A549 (cell line): ENCODE measurements at places on chromosomes 6 and 20.

DNA sequence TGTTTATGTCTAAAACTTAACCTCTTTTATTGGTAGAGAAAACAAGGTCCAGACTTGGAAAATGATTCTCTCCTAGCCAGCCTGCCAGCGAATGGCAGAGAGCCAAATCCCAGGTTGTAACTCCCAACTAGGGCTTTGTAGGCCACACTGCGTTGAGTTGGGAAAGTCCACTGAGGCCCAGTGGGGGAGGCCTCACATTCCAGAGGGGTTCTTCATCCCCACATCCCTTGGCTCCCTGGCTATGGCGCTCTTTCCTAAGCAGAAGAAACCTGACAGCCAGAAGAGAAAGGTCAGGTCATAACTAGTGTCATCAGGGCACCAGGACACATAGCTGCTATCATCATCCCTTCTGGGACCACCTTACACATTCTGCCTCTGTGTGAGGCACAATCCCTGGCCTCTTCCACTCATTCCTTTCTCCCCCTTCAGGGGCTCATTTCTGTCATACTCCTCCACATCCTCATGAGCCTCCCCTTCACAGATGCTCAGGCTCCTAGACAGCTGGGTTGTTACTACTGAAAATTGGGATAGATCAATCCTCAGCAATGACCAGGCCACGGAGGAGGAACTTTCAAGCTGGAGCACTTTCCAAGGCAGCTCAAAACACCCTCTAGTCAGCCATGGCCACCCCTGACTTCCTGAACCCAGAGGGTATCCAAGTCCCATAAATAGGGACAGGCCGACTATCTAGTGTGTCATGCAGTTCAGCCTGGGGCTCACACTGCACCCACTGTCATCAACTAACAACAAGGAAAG is 48.6 kb downstream of the TCP11 start:
- DNase-seq = no peak

GRCh38 chr6:7172649-7173048 is 64.9 kb downstream of the RREB1 start:
- no peak for DNase-seq

- no peak for DNase-seq
These were observed 113.4 kb upstream of the CEP85L start for GRCh38 chr6:118764766-118765165.

DNA sequence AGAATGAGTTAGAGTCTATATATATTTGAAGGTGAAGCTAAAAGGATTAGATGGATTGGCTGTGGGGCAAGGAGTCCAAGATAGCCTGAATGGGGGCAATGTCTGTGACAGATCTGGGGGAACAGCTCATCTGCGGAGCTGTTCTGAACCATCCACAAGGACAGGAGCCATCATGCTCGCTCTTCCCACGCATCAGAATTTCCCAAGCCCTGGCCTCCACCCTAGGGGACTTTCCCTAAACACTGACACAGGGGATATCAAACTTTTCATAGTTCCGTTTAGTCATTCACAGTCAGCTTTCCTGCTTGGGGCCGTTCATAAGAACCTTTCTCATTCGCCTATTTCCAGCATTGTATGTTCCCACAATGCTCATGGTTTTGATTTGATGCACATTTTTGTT is 37.6 kb upstream of the CCN6 start:
- no peak for DNase-seq

DNA sequence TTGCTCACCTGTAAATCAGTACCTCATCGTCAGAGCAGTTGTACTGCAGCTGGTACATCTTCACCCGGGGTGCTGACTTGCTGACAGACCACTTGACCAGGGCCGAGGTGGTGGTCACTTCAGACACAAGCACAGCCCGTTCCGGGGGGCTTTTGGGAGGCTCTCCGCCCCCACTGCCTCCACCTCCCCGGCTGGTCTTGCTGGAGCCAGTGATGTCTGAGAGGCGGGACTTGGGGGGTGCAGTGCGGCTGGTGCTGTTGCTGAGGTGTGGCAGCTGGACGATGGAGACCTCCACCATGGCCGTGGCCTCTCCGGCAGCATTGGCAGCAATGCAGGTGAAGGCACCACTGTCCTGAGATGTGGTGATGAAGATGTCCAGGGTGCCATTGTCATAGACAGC is 155.5 kb downstream of the LRFN2 start:
- no peak for DNase-seq

- DNase-seq = no peak
These were observed 170.3 kb upstream of the PREP start for GRCh38 chr6:105573138-105573537.

DNA sequence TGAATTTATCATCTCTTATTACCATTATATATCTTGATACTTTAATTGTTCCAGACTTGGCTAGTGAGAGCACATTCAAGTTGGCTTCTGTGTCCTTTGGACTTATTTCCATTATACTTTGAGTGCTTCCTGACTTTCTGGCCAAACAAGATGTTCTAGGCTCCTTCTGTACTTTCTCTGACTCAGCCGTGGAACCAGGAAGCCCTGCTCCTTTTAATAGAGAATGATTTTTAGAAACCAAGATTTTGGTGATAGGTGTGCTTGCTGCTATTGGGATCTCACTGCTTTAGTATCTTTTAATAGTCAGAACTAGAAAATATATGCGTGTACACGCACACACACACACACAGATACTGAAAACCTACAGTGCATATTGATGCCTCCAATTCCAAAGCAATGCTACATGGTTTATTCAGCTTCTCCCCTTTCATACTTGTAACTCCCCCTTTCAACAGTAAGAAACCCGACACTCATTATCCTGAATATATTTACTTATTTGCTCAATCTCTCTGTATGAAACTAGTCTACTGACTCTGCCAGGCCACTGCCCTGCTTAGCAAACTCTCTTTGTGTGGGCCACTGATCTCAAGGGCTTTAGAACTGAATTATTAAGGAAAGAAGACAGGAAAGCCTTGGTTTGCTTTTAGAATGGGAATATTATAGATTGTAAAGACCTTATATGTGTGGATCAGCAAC is 42.7 kb upstream of the EZR start:
- DNase-seq = no peak

GRCh38 chr20:45059022-45059728 is 41.8 kb downstream of the KCNS1 start:
- no peak for DNase-seq

GRCh38 chr6:161228921-161229591 is 44.8 kb downstream of the AGPAT4 start:
- DNase-seq = no peak

DNA sequence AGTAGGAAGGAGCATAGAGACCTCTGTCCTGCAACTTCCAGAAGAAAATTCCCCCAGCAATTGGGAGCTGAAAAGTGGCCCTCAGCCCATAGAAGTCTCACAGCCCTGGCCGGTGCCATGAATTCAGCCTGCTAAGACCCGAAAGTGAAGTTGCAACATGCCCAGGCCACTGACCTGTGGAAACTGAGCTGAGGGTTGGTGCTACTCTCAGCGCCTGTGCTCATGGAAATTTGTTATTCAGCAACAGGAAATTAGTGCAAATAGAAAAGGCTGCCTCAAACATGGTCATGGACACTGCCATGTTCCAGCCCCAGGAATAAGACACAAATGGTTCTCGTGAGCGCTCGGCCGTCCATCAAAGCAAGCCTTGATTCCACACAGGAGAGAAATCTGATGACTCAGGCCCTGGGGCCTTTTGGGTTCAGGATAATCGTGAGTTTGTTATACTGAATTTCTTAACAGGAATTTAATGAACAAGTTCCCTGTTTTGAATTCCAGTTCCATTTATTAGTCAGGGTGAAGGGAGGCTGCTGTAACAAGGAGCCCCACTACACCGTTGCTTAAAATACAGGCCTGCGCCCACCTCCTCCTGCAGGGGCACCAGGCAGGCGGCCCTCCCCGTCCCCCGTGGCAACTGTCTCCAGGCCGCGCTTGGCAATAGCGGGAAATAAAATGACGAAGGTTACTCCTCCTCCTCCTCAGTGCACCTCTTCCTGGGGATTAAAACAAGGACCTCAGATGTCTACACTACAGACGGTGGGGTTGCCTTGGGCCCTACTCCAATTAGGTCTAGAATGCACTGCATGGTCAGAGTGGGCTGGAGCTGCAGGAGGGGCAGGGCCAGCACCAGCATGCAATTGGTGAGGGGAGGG is 152.9 kb downstream of the ERMARD start:
- no peak for DNase-seq

DNA sequence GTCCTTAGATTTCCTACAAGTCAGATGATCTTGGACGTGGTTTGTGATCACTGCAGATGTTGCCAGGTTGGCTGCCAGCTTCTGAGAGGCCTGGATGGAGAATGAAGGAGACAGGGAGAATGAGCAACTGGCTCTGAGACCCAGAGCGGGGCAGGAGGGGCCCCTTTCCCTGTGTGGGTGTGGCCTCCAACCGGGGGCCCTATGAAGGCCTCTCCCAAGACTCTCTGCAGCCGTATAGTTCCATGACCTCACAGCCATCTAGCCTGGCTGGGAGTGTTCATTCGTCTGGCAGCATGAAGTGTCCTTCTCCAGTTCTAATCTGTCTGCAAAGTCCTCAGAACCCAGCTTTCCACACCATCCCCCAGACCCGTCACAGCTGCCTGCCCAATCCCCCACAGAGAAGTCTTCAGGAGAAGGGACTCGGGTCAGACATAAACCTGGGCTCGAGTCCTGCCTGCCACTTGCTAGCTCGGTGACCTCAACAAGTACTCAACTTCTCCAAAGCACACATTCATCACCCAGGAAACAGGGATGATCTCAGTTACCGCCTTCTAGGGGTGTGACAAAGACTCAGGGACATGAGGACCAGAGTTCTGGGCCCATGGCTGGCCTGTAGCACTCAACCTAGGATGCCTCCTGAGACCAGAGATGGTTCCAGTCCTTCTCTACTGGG is 122.6 kb downstream of the EDN3 start:
- no peak for DNase-seq

DNA sequence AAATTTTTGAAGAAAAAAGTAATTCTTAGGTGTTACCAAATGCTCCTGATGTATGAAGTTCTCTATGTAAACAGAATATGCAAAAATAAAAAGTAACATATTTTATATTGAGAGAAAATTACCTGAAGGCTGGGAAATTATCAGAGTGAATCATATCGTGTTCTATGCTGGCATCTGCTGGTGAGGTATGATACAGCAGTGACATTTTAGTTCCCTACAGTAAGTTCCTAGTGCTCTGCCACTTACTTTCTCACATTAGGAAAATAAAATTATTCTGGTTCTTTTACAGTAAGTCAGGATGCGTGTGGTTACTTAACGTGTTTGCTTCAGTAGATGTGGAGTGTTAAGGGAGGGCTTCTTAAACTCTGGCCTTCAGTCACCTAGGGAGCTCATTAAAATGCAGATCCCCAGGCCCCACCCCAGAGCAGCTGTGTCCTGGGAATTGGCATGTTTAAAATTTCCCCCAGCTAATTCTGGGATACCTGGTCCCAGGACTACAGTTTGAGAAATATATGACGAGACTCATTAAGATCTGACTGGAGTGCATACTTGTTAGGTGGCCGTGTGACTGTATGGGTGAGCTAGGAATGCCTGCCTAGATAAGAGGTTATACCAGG is 3.2 kb downstream of the ACTR5 start:
- DNase-seq = peak; percentile 58

DNA sequence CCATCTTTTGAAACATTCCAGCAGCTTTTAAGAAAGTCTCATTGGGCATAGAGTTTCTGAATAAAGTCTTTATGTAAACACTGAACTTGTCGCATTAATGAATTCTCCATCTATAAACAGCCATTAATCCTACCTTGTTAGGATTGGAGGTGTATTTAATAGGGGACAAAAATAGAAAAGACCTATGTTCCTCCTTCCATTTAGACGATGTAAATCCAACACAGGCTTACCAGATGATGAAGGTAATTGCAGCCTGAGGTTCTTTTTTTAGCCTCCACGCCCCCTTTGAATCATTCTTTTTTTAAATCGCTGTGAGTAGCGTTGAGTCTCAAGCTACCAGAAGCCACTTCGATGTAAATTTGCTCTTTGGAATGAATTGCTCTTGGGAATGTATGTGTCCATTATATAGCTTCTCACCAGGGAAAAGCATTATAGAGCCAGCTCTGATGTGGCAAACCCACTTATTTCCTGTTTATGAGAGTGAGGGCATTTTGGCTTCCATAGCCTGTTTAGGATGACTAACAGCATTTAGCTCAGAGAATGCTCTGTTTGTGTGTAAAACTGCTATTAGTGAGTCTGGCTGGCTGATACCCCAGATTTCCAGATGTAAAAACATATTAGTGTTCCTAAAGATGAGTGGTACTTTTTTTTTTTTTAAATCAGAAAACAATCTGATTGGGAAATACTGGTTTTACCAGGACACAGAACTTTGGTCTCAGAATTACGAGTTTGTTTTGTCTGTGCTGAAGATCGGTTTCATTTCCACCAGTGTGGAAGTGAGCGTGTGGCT is 74.9 kb upstream of the CLDN20 start:
- no peak for DNase-seq

DNA sequence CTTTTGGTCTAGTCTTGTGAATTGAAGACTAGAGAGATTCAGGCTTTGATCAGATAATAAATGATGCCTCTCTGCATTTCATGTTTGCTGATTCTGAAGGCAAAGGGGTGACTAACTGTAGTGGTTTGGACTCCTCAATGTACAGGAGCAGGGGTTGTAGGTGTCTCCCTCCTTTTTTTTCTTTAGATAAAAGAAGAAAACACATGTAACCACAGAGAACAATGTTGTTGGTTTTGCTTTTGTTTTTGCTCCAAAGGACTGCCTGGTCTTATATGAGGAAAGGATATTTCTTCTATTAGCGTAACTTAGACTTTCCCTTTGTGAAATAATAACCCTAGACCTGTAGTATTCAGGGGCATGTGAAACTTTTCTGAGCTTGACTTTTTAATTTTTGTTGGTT is 53.2 kb downstream of the RFPL4B start:
- DNase-seq = no peak
